ENCODE measurements at places on chromosomes 1 and 21. TPM values are rescaled to one million over a fixed set of nuclear protein-coding genes. Genes with fewer than 3 reads are reported as not detected.

Gene EDARADD
- total RNA-seq, result not detected

Gene UTS2
- total RNA-seq, result not detected

Gene LRP8
- total RNA-seq, result 18.5 TPM

Gene OTUD7B
- 13.6 TPM for total RNA-seq

Gene HCRTR1
- 0.54 TPM for total RNA-seq

Gene FCRL5
- not detected for total RNA-seq

Gene IFNLR1
- total RNA-seq, result 0.09 TPM

Gene ACTA1
- total RNA-seq, result not detected

Gene KRTAP11-1
- total RNA-seq, result not detected

Gene RIMS3
- total RNA-seq, result 0.09 TPM

Gene S100B
- total RNA-seq, result not detected

Gene CYP4Z1
- not detected for total RNA-seq

Gene ST6GALNAC3
- 23.7 TPM for total RNA-seq

Gene MX2
- 0.18 TPM for total RNA-seq

Gene GUCA2A
- not detected for total RNA-seq

Gene C1orf141
- not detected for total RNA-seq

Gene GOLT1A
- total RNA-seq, result 0.09 TPM

Gene TDRD5
- not detected for total RNA-seq

Gene CFAP74
- not detected for total RNA-seq

Gene DLGAP3
- 0.09 TPM for total RNA-seq

Gene URB2
- 15.0 TPM for total RNA-seq

Gene CTTNBP2NL
- total RNA-seq, result 19.4 TPM

Gene KCNQ4
- not detected for total RNA-seq

Gene C8B
- not detected for total RNA-seq

Gene ST6GALNAC5
- total RNA-seq, result not detected

Gene RASSF5
- total RNA-seq, result 0.54 TPM

Gene MXRA8
- total RNA-seq, result 0.63 TPM

Gene RIPK4
- total RNA-seq, result 10.0 TPM

Gene CAPN8
- not detected for total RNA-seq

Gene RAB25
- total RNA-seq, result not detected

Gene TRIM58
- under 0.01 TPM for total RNA-seq

Data from endothelial cell of coronary artery (primary cell).